ENCODE measurements at places on chromosomes 2 and 18.

- DNase-seq, result no peak
These were observed 110.6 kb downstream of the PRELID3A start for GRCh38 chr18:12518326-12518725.

DNA sequence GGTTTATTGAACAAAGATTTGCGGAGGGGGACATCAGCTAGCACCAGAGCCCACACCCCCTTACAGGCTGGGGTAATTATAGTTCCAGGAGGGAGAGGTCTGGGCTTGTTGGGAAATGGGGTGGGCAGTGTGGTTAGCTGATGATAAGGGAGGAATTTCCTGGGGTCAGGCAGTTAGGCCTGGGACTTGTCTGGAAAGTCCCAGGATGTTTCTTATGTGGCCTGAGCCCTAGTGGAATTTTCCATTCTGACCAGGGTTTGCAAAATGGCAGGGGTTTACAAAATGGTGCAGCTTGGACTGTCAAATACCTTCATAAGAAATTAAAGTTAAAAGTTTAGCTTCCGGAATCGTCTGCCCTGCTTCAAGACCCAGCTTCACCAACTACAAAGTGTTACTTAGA is 199.1 kb downstream of the FBXO15 start:
- no peak for DNase-seq

- no peak for DNase-seq
These were observed 115.8 kb upstream of the PDE1A start for GRCh38 chr2:182542501-182543258.

GRCh38 chr2:74894272-74894981 is 60.5 kb downstream of the HK2 start:
- DNase-seq, result no peak

GRCh38 chr18:2547477-2548087 is 23.7 kb downstream of the METTL4 start:
- peak; percentile 22 for DNase-seq

GRCh38 chr2:9466147-9466683 is 8.1 kb upstream of the IAH1 start:
- no peak for DNase-seq

GRCh38 chr2:101793277-101793969 is 95.9 kb downstream of the MAP4K4 start:
- no peak for DNase-seq

All from HCT116 (cell line).